ENCODE measurements at places on chromosomes 2 and 18.

- no peak for DNase-seq
Observed at GRCh38 chr18:22971038-22971437, 37.9 kb downstream of the RBBP8 start.

- no peak for DNase-seq
Observed at GRCh38 chr2:131044075-131044756, 49.0 kb downstream of the FAM168B start.

DNA sequence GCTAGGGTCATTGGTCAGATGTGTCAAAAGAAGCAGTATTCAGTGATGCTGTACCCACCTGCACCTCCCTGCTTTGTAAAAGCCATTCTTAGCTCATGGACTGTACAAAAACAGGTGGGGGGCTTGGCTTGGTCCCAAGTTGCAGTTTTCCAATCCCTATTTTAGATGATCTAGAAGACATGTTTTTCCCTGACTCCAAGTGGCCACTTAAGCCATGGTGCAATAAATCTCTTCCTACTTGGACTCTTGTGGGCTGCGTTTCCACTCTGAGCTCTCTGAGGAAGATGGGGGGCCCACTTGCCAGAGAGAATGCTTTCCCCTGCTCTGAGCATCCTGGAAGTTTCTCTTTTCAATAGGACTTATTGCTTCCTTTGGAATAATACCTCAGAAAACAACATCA, 57.0 kb upstream of the SPP2 start:
- no peak for DNase-seq

GRCh38 chr2:16172324-16173175, 232.2 kb downstream of the MYCN start:
- no peak for DNase-seq

GRCh38 chr2:147181351-147182029, 663.3 kb upstream of the ACVR2A start:
- DNase-seq, result no peak

DNA sequence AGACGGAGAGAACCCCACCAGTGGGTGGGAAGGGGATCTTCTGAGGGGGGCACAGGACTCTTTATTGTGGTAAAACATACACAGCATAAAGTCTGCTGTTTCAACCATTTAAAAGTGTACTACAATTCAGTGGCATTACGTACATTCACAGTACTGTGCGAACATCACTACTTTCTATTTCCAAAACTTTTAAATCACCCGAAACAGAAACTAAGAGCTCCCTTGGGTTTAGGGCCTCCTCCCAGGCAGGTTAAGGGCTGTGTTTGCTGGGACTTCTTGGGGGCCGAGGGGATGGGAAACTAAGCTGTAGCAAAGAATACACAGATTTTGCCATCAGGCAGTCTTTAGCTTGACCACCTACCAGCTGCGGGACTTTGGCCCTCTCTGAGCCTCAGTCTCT, 242.0 kb downstream of the HAUS1 start:
- no peak for DNase-seq

- no peak for DNase-seq
Observed at GRCh38 chr2:201892516-201892915, 86.2 kb downstream of the CDK15 start.

DNA sequence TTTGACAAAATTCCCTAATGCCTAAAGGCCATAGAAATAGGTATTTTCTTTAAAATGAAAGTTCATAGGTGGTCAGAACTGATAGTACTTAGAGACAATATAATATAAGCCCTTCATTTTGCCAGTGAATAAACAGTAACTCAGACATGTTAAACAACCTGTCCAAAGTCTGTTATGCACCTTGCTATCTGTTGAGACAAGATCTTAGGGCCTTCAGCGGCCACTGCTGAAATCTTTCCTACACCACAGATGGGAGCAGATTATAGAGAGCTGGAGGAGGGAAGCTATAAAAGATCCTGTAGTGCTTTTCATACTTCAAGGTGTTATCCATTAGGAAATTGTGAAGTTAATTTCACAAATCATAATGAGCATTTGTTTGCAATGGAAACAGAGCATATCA, 13.8 kb downstream of the CERKL start:
- no peak for DNase-seq

- no peak for DNase-seq
Observed at GRCh38 chr2:70450641-70451250, 102.9 kb downstream of the TGFA start.
